ENCODE measurements at places on chromosomes 13 and 19. TPM values are rescaled to one million over a fixed set of nuclear protein-coding genes. Genes with fewer than 3 reads are reported as not detected.

DNA sequence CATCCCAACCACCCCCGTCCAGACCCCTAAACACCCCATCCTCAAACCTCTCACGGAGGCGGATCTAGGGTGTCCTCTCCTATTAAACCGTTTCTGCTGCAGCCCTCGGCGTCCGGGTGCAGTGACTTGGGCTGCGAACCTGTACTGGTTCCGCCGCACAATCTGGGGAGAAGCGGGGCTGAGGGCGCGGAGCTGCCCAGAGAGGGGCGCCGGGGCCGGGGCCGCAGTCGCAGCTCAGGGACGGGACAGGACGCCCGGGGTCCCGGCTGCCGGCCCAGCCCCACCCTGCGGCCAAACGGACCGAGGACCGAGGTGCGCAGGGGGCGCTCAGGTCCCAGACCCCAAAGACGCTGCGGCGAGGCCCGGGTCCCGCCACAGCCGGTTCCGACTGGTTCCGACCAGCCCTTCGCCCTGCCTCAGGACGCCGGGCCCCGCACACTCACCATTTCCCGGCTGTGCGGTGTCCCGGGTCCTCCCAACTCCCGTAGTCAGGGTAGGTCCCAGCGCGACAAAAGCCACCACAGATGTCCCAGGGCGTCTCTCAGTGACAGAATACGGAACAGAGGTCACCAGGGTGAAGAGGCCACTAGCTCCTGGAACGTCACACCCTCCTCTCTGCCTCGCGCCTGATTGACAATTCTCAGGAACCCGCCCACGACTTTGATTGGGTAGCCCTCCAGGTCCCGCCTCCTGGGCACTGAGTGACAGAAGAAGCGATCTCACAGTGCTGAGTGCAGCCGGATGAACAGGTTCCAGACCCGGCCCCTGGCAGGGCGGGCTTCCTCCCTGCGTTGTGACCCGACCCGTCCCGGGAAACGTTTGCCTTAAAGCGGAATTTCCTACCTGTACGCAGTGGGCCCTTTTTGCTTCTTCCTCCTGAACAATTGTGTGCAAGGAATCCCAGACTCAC is at the start of gene ZNF44:
Gene ZNF44, minus strand, starts transcription at position 635 of the 910 bp plus-strand sequence. Its CDS starts 189 bp downstream, at position 446.
- H3K27me3 ChIP-seq = no peaks in the 10 kb centered on the region
- DNase-seq = peak; percentile 100
- H3K36me3 ChIP-seq = no peaks in the 10 kb centered on the region
- peaks cover 50% of the 10 kb centered on the region for H3K4me1 ChIP-seq

GRCh38 chr19:2315818-2316353 is 7.9 kb upstream of the LINGO3 start:
- H3K27ac ChIP-seq = no peak overlapping the region
- H3K4me1 ChIP-seq = no peaks in the 10 kb centered on the region
- H3K27me3 ChIP-seq = no peaks in the 10 kb centered on the region
- DNase-seq = peak; percentile 94

Gene TMEM38A
- 8.6 TPM for total RNA-seq

DNA sequence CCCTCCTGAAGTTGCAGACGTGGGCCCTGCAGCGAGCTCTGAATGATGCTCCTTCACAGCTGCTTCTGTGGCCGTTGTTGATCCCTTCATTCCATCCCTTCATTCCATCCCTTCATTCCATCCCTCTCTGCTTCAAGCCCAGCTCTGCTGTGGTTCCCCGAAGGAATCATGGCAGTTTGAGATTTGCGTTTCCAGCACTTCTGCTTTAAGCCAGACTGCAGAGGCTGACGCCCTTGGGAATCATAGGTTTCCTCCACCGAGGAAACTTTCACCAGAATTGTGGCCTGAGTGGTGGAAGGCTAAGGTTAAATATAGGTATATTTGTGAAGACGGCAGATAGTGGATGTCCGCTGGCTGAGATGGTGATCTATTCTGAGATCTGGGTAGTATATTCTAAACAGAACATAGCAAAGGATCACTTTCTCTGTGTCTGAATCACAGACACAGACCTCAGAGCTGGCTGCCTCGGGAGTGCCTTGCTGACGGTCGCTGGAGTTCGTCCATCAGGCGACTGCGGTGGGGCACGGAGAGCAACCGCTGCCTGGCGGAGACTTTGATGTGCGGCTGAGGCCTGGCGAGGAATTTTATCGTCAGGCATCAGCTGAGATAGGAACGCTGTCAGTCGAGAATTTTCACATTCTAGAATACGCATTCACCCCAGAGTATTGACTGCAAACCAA is 42.8 kb upstream of the DCUN1D2 start:
- H3K4me1 ChIP-seq = peaks cover 10% of the 10 kb centered on the region
- peak overlapping the region; percentile 25 for H3K27ac ChIP-seq
- DNase-seq = no peak
- H3K36me3 ChIP-seq = peaks cover 75% of the 10 kb centered on the region
- H3K4me3 ChIP-seq = no peak overlapping the region

GRCh38 chr13:52955472-52955874 is 73.1 kb upstream of the OLFM4 start:
- no peak overlapping the region for H3K4me3 ChIP-seq
- no peaks in the 10 kb centered on the region for H3K36me3 ChIP-seq
- no peak overlapping the region for H3K27ac ChIP-seq
- H3K4me1 ChIP-seq = no peaks in the 10 kb centered on the region
- no peaks in the 10 kb centered on the region for H3K27me3 ChIP-seq
- no peak for DNase-seq

- H3K4me3 ChIP-seq = no peak overlapping the region
- H3K27ac ChIP-seq = no peak overlapping the region
- H3K4me1 ChIP-seq = no peaks in the 10 kb centered on the region
- no peak for DNase-seq
Measured at GRCh38 chr13:104757712-104758111, 1691.5 kb upstream of the SLC10A2 start.

Gene QPCTL
- total RNA-seq = 4.6 TPM

- H3K4me3 ChIP-seq = no peak overlapping the region
- no peaks in the 10 kb centered on the region for H3K36me3 ChIP-seq
- peak overlapping the region; percentile 87 for H3K27ac ChIP-seq
- DNase-seq = no peak
Measured at GRCh38 chr19:14378890-14379289, 2.4 kb upstream of the ADGRE5 start.

DNA sequence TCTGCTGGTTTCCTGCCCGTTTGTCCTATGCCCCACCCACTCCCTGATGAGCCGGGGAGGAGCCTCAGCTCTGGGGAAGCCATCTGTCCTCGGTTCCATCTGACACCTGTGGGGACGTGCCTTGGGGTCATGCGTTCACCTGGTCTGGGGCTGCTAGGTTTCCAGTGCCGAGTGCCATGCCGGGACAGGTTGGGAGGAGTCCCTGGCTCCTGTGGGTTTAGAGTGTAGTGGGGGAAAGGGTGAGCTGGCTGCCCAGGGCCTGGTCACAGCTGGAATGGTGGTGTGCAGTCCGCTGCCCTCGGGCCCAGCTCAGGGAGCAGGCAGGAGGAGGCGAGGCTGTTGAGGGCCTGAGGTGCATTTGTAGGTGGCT is 2.5 kb downstream of the KDM4B start:
- peak overlapping the region; percentile 85 for H3K4me3 ChIP-seq
- peak overlapping the region; percentile 87 for H3K27ac ChIP-seq
- peaks cover 77% of the 10 kb centered on the region for H3K4me1 ChIP-seq
- H3K36me3 ChIP-seq = no peaks in the 10 kb centered on the region

DNA sequence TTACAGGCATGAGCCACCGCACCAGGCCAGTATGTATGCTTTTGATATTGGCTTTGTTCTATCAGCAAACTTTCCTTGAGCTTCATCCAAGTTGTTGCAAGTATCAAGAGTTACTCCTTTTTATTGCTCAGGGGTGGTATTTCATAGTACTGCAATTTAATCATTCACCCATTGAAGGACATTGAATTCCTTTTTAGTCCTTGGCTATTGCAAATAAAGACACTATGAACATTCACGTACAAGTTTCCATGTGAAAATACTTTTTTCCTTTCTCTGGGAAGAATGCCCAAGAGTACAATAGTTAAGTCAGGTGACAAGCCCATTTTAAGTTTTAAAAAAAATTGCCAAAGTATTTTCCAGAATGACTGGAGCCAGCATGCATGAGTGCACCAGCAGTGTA is 20.4 kb downstream of the CEACAM3 start:
- no peaks in the 10 kb centered on the region for H3K36me3 ChIP-seq
- no peaks in the 10 kb centered on the region for H3K27me3 ChIP-seq
- no peak for DNase-seq
- no peak overlapping the region for H3K4me3 ChIP-seq
- H3K4me1 ChIP-seq = no peaks in the 10 kb centered on the region

Gene PCDH8
- 0.11 TPM for total RNA-seq

Data from esophagus muscularis mucosa (tissue), 4 donors.